NCI-H2029 treated with DMSO at 0.1 percent for 48 hours (cell line): ENCODE measurements at places on chromosomes 7 and 10.

- peak; percentile 74 for DNase-seq
Measured at GRCh38 chr7:116511552-116512519, 12.3 kb downstream of the CAV2 start.

GRCh38 chr10:121640266-121640665 is 42.0 kb upstream of the FGFR2 start:
- no peak for DNase-seq

DNA sequence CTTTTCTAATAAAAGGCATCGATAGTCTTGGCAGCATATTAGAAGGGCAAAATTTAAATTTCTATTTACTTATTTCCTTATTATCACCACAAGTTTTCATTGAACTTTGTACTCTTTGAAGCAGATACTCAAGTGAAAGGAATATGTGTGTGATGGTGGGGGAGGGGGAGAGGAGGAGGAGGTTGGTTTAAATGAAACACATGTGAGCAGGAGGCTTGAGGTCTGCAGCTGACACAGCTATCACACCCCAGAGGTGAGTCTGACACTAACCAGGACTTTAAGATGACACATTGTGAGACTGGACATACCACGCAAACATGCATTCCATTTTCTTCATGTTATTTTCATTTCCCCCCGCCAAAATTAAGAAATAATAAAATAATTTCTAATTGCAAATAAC is 63.3 kb downstream of the CTTNBP2 start:
- DNase-seq = no peak

GRCh38 chr7:92888-93672 is 99.3 kb upstream of the FAM20C start:
- DNase-seq = no peak

GRCh38 chr7:148975896-148976295 is 52.4 kb downstream of the PDIA4 start:
- DNase-seq = no peak

DNA sequence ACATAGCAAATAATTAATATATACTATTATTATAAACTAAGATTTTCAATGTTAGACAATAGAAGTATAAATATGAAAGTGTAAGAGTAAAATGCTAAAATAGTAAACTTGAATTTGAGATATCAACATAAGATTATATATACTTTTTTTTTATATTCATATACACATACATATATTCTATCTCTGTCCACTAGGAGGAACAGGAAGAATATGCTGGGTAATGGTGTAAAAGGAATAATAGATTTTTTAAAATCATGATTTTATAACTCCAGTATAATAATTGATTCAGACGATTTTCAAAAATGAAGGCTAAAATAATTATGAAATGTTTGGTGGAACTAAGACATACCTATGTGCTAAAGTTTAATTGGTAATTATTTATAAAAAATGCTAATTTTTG is 37.7 kb downstream of the AGMO start:
- DNase-seq = no peak

- DNase-seq = no peak
Measured at GRCh38 chr7:142376356-142376997, 118.6 kb upstream of the PRSS58 start.

DNA sequence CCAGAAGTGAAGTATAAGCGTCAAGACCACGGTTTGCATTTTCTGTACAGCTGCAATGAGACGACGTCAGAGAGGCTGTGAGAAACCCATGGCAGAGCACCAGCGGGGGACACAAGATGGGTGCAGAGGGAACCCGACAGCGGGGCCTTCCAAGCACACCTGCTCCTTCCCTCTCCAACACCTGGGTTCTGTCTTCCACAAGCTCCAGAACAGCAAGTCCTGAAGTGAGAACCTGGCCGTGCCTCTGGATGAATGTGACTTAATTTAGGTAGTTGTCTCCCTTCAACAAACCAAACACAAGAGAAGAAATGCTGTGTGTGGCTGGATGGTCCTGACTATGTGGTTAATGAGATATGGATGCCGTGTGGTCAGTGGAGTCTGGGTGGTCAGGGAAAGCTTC is 76.1 kb downstream of the ADAM12 start:
- no peak for DNase-seq
